Stimulated activated CD4-positive, alpha-beta T cell treated with anti-CD3 and anti-CD28 coated beads, Interleukin-4, amount 100 ng/mL, for 4 hours (primary cell): ENCODE measurements at places on chromosomes 6 and 20.

DNA sequence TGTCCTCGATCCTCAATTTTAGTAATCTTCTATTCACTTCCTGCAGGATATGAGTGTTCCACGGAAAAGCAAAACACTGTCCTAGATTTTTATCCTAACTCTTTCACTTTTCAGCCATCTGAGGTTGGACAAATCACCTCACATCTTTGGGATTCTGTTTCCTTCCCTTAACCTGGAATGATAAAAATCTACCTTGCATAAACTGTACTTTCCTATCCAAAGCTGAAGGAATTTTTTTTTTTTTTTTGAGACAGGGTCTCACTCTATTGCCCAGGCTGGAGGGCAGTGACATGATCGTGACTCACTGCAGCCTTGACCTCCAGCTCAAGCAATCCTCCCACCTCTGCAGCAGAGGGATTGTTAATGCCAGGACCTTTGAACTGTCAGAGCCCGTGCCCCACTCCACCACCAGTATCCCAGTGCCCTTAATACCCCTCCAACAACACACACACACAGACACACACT is 20.5 kb downstream of the CAPN11 start:
- DNase-seq: no peak

- no peak for DNase-seq
Measured at GRCh38 chr6:760982-761955, 68.3 kb upstream of the EXOC2 start.

- no peak for DNase-seq
Measured at GRCh38 chr6:78749326-78749725, 118.0 kb upstream of the IRAK1BP1 start.

GRCh38 chr6:85641897-85642773 is 551 bp downstream of the SYNCRIP start:
- peak; percentile 55 for DNase-seq

DNA sequence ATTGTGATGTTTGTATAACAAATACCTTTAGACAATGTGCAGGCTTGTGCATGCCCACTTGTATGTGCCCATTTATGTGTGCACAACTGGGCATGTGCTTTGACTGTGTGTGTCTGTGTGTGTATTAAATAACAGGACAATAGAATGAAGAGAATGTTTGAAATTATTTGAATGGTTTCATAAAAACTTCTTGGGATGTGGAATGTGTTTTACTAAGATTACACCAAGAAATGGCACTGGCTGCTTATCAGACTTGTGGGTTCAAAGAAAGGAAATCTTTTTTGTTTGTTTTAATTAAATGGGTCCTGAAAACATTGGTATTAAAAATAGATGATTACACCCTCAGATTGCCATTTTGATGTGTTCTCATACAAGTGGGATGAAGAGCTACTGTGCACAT is 191.6 kb upstream of the CCN2 start:
- no peak for DNase-seq

GRCh38 chr6:44624936-44625573 is 237.5 kb downstream of the CDC5L start:
- no peak for DNase-seq

DNA sequence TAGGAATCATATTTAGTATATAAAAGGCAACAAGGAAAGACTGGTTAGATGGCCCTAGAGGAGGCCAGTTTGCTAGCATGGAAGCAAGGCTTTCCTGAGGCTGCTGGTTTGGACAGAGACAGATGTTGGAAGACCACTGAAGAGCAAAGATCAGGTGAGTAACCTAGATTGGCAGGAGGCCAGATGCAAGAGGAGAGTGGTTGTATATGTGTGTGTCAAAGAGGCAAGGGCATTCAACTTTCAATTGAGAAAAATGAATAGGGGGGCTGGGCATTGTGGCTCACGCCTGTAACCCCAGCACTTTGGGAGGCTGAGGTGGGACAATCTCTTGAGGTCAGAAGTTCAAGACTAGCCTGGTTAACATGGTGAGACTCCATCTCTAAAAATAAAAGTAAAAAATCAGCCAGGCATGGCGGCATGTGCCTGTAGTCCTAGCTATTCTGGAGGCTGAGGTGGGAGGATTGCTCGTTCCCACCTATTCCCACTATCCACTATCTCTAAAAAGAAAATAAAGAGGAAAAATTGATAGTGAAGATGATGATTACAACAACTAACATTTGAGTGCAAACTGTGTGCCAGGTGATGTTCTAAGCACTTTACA is 79.8 kb downstream of the PRDM1 start:
- DNase-seq: no peak

- no peak for DNase-seq
Measured at GRCh38 chr6:127952831-127953230, 52.0 kb upstream of the THEMIS start.

- DNase-seq: no peak
Measured at GRCh38 chr20:51305316-51306052, 237.0 kb downstream of the NFATC2 start.

GRCh38 chr6:45494416-45495135 is 116.8 kb upstream of the SUPT3H start:
- no peak for DNase-seq

GRCh38 chr6:42136508-42137193 is 5.8 kb downstream of the C6orf132 start:
- DNase-seq: peak; percentile 17

DNA sequence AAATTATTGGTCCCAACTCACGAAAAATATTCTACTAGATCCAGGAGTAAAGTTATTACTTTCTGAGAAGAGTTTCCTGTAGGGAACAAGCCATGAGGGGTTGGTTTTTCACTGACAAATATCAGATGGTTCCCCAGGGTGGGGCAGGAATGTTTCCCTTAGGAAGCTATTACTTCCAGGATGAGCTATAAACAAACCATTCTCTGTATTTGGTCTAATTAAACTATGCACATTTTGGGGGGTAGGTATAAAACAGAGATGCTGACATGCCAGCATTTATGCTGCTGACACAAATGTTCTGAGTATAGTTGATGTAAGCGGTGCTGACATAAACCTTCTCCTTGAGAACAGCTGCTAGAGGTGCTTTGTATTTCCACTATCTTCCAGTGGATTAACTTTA is 54.2 kb downstream of the OGFRL1 start:
- DNase-seq: no peak

- DNase-seq: no peak
Measured at GRCh38 chr6:31401403-31401802, 2.0 kb upstream of the MICA start.

DNA sequence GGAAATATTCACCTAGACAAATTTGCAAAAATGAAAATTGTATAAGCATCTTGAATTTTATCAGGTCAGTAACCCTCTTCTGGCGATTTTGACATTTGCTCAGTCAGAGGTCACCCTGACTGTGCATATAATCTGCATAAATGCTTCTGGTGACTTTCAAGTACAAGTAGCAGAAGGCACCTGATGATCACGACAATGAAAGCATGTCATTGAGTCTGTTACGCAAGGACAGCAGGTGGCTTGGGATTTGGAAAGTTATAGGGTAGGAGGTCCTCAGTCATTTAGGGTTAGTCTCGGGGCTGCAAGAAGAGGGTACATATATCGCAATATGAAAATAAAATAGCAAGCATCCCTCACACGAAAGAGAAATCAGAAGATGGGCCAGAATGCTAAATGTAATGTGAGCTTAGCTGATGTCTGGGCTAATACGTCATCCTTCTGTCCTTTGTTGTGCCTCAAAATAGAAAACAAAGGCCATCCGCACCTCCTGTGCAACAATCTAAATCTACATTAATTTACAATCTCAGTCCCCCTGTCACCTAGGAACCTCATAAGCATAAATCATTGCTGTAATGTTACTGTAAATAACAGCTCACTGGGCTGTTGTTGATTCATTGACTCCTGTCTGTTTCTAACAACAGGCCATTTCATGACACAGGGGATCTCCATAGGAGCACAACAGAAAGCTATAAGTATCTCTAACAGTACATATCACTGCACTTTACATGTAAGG is 155.2 kb upstream of the RSPO3 start:
- DNase-seq: no peak

DNA sequence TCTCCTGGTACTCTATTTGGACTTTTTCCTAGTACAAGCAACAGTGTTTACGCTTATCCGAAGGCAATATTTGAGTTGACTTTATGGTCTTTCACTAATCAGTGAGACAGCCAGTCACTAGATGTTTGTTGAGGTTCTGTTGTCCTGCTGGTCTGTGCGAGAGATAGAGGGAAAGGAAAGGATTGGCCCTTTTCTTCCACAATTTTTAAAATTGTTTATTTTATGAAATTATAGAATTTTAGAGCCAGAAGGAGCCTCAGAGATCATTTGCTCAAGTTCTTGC is 44.4 kb downstream of the MAP3K4 start:
- DNase-seq: no peak

DNA sequence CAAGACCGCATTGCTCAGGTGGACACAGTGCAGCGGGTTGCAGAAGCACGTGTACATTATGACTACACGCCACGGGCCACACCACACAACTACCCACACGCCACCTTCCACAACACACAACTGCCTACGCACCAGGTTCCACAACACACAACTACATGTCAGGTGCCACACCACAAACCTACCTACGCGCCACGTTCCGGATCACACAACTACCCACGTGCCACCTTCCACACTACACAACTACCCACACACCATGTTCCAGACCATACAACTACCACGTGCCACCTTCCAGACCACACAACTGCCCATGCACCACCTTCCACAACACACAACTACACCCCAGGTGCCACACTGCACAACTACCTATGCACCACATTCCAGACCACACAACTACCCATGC is 20.5 kb downstream of the THBS2 start:
- no peak for DNase-seq

GRCh38 chr20:5191829-5192569 is 65.2 kb downstream of the CDS2 start:
- DNase-seq: no peak

DNA sequence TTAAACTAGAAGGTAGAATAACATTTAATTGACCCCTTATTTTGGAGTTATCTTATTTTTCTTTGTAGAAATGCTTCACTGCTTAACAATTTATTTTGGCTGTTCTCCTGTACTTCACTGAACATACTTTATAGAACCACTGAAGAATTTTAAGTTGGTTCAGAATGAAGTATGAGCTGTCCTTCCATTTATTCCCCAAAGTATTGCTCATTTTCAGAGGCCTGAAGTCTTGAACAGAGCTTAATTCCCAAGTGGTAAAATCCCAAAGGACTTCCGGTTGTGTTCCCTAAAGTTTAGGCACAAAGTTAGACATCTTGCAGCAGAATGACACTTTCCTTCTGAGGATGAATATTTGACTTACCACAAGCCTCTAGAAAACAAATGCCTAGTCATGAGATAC is 233.3 kb downstream of the TINAG start:
- DNase-seq: no peak

DNA sequence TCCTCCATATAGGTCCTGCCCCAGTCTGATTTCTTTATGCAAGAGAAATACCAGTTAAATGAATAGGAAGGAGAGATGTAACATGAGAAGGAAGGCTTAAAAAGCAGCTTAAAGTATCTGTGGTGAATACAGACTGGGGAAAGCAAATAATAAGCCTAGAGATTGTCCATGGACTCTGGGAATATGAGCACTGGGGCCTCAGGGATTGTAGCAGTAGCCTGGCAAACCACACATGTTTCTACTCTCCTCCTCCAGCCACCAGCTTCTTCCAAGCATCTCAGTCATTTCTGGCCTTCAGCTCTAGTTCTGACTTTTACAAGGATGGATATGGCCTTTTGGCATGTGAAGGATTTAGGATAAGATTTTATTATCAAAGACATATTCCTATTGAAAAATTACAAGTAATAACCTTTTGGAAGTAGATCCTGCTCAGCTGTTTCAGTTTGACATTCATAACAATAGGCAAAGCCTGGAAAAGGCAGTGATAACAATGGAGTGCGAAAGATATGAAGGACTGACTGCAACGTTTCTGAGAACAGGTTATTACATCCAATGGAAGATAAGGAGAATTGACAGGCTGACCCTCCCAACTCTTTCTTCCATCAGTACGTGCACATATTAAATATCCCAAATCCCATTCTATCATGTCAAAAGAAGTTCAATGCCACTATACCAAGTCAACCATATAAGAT is 41.6 kb downstream of the CYP39A1 start:
- DNase-seq: no peak

- DNase-seq: no peak
Measured at GRCh38 chr6:3438190-3439167, 18.4 kb downstream of the SLC22A23 start.
